ENCODE measurements at places on chromosomes 5 and 9.

- peak; percentile 16 for DNase-seq
These were observed 97.1 kb downstream of the GOLPH3 start for GRCh38 chr5:32076699-32077695.

DNA sequence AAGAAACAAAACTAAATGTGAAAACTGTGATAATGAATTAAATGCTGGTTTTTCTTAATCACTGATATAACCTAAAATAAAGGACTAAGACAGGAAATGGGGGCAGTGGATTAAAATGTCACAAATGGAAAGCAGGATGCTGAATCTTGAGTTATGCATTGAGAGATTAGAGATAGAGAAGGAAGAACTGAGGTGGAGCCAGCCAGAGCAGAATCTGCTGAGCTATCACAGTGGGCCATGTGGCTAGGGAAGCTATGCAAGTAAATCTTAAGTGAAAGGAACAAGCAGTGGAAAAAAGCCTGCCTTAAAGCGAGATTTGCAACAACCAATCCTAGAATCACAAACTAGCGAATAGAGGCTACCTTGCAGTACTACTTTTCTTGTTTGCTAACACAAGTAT is 188.5 kb upstream of the RASA1 start:
- DNase-seq: no peak

DNA sequence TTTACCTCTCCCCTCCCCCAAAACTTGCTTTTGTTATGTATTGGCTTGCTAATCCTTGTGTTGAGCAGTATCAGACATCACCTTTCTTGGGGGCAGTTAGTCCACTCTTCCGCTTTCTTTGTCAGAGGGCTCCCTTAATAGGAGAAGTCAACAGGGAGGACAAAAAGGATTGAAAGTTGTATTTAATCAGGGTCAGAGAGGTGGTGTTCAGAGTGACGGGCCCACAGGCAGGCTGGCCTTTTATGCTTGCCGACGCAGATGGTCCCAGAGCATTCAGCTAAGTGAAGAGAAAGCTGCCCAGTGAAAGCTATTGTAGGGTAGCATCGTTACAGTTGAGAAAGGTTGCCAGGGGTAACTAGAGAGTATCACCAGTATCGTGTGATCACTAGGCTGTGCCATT is 131.1 kb downstream of the ZCCHC7 start:
- no peak for DNase-seq

- DNase-seq: no peak
These were observed 779.1 kb downstream of the NR2F1-AS1 start for GRCh38 chr5:92801911-92802310.

GRCh38 chr5:180120237-180121101 is 48.9 kb upstream of the RNF130 start:
- no peak for DNase-seq

DNA sequence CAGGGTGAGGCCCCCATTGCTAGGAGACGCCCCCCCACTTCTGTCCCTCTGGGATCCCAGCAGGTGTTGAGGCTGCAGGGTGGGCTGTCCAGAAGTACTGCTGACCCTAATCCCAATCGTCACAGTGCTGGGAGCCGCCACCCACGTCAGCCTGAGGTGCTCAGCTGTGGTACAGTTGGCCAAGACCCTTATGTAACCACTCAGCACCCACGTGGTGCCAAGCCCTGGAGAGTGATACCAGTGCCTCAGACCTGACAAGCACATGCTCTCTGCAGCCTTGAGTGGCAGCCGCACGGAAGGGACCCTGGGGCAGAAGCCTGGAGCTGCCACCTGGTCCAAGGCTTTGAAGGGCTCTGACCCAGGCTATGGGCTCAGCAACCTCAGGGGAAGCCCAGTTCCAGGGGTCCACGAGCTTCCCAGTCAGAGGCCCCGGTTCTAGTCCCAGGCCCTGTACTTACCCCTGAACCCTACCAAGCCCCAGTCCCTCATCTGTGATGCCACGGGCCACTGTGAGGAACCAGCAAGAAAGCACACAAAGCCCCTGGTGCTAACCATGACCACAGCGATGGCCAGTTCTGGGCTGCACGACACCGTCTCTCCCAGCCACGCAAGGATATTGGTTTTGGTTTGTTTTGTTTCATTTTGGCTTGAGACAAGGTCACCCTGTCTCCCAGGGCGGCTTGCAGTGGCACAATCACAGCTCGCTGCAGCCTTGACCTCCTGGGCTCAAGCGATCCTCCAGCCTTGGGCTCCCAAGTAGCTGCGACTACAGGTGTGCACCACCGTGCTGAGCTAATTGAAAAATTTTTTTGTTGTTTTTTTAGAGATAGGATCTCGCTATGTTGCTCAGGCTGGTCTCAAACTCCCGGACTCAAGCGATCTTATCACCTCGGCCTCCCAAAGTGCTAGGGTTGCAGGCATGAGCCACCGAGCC is 50.7 kb downstream of the DBH start:
- no peak for DNase-seq

DNA sequence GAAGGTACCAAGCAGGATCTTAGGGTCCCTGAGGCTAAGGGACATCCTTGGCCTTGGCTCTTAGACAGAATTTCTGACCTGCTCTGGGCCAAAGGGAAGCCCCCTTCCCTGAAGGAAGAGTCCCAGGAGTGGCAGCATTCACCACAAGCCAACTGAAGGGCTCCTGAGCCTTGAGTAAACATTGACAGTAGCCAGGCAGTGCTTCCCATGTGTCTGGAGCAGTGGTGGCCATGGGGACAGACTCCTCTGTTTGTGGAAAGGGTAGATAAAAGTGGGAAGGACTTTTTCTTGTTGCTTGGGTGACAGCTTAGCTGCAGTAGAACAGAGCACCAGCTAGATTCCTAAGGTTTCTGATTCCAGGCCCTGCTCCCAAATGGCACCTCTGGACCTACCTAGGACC is 61.4 kb upstream of the VLDLR start:
- no peak for DNase-seq

- no peak for DNase-seq
These were observed 299.4 kb downstream of the ICE1 start for GRCh38 chr5:5721881-5722280.

DNA sequence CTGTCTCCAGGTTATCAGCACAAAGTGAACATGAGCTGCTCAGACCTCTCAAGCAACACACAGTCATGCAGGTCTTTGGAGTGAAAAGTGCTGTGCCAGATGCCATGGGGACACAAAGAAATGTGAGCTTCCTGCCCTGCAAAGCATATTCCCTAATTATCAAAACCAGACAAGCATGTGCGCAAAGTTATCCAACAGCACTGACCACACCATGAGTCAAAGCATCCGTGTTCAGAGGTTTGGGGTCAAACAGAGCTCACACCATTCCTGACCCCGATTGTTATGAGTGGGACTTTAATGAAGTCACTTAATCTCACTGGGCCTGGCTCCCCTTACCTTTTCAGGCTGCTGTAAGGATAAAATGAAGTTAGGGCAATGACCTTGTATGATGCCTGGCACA is 138.5 kb downstream of the SLIT3 start:
- no peak for DNase-seq

DNA sequence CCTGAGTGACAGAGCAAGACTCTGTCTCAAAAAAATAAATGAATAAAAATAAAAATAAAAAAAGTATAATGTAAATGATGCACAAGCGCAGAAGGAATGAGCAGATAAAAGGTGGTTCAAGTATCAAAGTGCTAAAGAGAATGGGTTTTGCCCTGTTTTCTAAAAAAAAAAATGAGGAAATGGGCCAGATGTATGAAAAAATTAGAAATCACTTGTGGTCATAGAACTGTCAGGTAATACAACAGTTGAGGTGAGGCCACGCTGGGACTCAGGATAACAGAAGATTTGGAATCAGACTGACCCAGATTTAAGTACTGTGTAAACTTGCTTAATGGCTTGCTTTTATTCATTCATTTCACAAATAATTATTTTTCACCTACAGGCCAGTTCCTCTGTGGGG is 69.8 kb downstream of the MAPKAP1 start:
- no peak for DNase-seq

GRCh38 chr9:5643005-5643624 is 14.2 kb downstream of the RIC1 start:
- DNase-seq: no peak

DNA sequence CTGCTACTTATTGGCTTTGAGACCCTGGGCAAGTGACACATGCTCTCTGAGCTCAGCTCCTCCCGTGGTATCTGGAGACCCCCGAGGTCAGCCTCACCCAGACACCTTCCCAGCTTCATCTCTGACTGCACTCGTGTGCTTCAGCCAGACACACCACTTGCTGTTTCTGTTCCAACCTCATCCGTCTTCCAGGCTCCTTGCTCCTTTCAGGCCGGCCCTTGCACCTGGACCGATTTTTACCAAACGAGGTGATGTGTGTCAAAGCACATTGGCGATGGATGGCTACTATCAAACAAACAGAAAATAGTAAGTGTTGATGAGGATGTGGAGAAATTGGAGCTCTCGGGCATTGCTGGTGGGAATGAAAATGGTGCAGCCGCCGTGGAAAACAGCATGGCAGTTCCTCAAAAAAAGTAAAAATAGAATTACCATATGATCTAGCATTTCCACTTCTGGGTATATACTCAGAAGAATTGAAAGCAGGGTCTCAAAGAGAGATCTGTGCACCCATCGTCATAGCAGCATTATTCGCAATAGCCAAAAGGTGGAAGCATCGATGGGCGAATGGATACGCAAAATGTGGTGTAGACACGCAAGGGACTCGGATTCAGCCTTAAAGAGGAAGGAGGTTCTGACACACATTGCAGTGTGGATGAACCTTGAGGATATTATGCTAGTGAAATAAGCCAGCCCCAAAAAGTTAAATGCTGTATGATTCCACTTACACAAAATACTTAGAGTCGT is 96.1 kb upstream of the IER5L start:
- DNase-seq: no peak

DNA sequence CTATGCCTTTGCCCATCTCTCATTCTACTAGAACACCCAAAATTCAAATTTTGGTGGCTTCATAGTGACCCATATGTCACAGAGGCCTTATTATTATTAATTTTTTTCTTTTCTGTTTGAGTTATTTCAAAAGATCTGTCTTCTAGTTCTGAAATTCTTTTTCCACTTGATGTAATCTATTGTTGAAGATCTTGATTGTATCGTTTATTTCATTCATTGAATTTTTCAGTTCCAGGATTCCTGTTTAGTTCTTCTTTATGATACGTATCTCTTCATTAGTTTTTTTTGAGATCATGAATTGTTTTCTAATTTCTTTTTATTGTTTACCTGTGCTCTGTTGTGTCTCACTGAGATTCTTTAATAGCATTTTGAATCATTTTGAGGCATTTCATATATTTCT is 24.6 kb upstream of the APBA1 start:
- no peak for DNase-seq

- DNase-seq: no peak
These were observed 275 bp downstream of the AHRR start for GRCh38 chr5:321726-322251.

- no peak for DNase-seq
These were observed 675.8 kb downstream of the CETN3 start for GRCh38 chr5:89733772-89734171.

GRCh38 chr5:51882647-51883046 is 499.4 kb downstream of the ISL1 start:
- DNase-seq: no peak

DNA sequence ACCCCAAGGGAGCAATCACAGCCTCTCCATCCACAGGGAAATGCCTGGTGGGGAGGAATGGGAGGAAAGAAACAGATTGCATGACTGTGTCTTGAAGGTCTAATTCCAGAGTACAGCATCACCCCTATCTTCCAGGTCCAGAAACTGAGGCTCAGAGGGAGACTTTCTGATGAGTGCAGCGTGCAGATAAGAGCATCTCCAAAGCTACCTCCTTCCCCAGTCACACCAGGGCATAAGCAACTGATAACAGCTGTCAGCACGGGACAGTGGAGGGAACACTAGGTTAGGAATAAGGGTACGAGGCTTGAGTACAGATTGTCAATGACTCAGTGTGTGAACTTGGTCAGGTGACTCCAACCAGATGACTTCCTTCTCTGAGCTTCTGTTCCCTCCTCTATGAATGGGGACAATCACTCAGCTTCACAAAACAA is 126.9 kb downstream of the KCNIP1 start:
- no peak for DNase-seq

DNA sequence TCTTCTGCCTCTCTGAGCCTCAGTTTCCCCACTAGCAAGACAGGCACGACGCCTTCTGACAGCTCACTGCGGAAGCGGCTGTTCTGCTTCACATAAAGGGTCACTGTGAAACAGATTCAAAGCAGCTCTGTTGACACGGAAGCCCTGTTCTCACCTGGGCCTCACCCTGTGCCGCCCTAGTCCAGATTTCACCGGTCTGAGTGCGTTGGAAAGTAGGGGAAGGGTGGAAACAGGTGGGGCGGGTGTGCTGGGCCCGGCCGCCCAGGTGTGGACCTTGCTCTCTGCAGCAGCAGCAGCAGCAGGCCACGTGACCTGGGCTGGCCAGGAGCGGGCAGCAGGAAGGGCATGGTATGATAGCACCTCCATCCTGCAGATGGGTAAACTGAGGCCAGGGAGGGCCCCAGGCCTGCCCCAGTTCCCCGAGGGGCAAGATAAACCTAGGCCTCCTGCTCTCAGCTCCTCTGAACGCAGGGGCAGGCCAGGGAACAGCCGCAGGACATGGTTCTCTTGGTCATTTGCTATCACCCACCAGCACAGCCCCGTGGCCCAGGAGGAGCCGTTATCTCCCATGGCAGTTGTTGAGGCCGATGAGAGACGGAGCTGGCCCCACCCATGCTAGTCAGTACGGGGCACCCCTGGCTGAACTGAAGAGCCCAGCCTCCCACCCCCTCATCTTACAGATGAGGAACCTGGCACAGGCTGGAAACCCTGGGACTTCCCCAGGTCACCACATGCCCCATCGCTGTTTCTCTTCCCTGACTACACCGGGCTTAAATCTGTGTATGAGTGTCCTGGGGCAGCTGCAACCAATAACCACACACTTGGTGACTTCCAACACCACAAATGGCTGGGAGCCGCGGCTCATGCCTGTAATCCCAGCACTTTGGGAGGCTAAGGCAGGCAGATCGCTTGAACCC is 12.1 kb downstream of the PTGES2 start:
- no peak for DNase-seq

DNA sequence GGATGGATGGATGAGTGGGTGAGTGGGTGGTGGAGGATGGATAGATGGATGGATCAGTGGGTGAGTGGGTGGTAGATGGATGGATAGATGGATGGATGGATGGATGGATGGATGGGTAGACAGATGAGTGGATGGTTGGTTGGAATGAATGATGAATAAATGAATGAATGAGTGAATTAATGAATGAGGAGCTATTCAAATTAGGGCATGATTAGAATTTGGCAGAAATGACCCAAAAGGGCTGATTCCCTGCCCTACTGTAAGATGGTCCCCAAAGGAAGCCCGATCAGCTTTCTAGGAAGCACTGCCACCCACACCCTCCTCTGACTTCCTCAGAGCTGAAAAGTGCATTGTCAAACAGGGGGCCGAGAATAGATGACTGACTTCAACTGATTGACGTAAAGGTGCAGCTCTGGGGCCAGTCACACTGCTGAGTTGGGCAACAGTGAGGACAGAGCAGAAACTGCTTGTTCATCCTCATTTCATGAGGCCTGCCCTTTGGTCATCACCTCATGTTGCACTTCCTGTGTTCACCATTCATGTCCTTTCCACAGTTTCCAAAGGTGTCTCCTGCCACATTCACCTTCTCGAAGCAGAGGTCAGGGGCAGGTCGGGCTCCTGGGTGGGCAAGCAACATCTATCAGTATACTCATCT is 34.3 kb downstream of the NIPAL4 start:
- DNase-seq: no peak

- DNase-seq: no peak
These were observed 367.1 kb upstream of the IZUMO3 start for GRCh38 chr9:24912767-24913166.

All from DMS 273 treated with DMSO at 0.1 percent for 48 hours (cell line).